Stimulated activated effector memory CD8-positive, alpha-beta T cell treated with anti-CD3 and anti-CD28 coated beads, Interleukin-12 subunit alpha, Interleukin-12 subunit beta, amount 100 ng/mL, for 72 hours (primary cell): ENCODE measurements at places on chromosomes 2 and 18.

DNA sequence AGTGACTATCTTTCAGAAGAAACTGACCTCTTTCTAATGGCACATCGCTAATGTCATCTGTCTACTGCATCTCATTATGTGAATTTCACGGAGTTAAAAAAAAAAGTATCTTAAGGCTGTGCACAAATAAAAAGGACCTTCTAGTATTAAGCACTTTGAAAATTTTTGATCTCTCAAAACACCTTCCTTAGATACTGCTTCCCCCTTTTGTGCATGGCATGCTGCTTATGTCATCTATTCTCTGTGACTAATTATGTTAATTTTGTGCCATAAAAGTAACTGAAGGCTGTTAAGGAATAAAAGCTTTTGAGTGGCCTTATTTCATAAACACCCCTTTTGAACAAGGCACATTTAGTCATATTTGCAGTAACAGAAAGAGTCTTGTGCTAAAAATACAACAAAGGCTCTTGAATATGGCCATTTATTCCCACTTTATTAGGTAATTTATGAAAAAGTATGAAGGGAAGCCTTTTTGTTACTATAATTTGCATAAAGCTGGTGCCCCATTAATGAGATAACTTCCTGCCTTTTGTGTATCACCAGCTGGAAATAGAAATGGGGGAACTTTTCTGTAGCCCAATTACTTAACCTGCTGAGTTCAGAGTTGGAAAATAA is 1412.0 kb upstream of the ZEB2 start:
- no peak for DNase-seq

GRCh38 chr2:54482715-54483114 is 26.6 kb downstream of the SPTBN1 start:
- DNase-seq = no peak

DNA sequence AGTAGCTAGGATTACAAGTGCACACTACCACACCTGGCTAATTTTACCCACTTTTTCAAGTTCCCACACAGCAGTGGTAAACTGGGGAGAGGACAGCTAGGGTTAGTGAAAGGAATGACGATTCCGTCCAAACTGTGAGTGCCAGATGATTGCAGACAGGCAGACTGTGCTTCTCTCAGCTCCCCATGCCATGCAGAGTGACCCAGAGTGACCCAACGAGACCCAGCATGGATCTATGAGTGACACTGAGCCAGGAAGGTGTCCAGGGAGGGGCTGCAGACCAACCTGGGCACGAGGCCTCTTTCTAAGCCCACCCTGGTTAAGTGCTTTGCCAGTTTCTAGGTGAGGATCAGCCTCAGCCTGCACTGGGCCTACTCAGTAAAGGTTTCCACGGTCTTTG is 7.7 kb upstream of the KLF11 start:
- no peak for DNase-seq

GRCh38 chr2:101733257-101733993 is 35.9 kb downstream of the MAP4K4 start:
- DNase-seq = no peak

DNA sequence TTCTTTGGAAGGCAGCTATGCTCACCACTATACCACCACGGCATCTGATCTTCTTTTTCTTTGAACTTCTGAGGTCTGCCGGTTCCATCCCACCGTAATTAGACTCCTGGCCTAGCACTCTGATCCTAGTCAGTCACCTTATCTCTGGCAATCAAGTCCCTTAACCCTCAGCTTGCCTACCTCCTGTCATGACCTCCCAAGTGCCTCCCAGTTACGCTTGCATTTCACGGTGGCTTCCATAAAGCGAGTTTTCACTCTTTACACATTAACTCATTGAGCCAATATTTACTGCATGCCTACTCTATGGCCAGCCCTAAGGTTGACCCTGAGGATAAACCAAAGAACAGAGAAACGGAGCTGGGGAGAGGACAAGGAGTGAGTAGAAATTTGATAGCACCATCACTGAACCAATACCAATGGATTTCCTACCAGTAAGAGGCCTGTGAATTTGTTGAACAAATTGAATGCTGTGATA is 37.8 kb upstream of the TMEM182 start:
- DNase-seq = no peak

- no peak for DNase-seq
Observed at GRCh38 chr2:56107502-56108220, 76.1 kb upstream of the CCDC85A start.

DNA sequence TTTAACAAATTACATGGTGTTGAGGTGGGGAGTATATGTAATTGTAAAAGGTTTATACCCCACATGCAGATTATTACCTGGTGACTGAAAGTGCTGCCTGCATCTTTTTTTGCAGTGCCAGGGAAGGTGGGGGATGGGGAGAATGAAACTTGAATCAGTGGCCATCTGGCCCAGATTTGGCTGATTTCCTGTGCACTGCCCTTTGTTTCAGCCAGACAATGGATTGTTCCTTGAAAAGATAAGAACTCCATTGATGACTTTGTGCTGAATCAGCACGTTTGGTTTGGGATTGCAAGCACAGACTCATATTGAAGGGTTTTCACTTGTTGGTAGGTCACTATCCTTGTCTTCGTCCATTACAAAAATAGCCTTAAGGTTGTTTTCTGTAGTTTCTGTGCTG is 20.9 kb downstream of the GREB1L start:
- no peak for DNase-seq

GRCh38 chr18:568731-569130 is 11.4 kb upstream of the CETN1 start:
- peak; percentile 10 for DNase-seq

GRCh38 chr2:120594856-120595685 is 140.6 kb upstream of the GLI2 start:
- no peak for DNase-seq

- no peak for DNase-seq
Observed at GRCh38 chr2:215535125-215535668, 99.3 kb upstream of the FN1 start.

DNA sequence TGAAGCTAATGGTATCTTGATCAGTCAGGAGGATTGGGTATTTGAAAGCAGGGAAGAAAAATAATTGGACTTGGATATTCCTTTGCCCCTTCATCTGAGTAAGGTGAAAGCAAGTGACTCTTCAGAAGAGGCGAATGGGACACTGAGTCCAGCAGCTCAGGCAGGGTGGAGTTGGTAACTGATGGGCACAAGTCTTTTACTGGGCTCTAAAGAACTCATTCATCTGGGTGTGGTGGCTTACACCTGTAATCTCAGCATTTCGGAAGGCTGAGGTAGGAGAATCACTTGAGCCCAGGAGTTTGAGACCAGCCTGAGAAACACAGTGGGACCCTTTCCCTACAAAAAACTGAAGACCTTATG is 11.2 kb downstream of the CFLAR start:
- peak; percentile 55 for DNase-seq

GRCh38 chr2:70340761-70341476 is 39.1 kb upstream of the FAM136A start:
- DNase-seq = peak; percentile 53

- no peak for DNase-seq
Observed at GRCh38 chr2:235157746-235158482, 206.1 kb downstream of the SH3BP4 start.

DNA sequence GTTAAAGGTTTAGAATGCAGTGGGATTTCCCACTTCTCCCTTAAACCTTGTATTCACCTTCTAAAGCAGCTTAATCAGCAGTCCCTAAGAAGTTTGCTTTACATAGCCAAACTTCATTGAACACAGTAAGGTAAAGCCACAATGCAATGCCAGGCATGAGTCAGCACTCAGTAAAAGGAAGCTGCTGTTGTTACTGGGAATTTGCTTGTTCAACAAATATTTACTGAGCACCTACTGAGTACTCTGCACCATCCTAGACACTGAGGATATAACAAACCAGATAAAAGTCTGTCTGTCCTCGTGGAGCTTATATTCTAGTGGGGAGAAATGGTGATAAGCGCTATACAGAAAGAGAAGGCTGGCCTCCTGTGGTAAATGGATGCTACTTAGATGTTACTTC is 162.7 kb downstream of the PKP4 start:
- no peak for DNase-seq

GRCh38 chr2:224927646-224928173 is 114.6 kb downstream of the DOCK10 start:
- peak; percentile 83 for DNase-seq

DNA sequence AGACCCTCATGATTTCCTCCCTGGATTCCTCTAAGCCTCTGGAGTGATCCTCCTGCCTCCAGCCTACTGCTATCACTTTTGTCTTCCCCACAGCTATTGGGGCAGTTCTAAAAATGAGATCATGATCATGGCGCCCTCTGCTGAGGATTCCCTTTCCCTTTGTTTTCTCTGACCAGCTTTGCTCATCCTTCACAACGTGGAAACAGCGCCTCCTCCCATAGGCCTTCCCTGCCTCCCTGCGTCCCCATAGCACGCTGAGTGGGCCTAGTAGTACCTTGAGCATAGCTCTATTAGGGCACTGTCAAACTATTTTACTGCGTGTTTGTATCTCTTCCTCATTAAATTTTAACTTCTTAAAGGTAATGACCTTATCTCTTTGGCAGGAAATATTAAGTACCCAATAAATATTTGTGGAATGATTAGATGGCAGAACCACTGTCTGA is 207.0 kb upstream of the FANCL start:
- DNase-seq = peak; percentile 53

DNA sequence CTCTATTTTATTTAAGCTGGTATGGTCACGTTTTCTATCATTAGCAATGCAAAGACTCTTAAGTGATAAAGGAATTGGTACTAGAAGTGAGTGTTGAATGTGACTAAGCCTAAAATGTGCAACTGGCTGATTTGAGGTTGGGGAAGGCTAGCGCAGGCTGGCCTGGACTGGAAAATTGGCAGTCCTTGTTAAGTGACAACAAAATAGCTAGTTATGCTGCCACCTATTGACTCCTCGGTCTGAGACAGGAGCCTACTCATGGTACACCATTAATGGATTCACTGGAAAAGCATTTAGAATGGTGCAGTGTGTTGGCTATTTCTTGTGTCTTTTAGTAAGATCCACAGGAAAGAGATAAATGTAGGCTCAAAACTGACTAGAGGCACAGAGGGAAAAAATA is 5.7 kb upstream of the WIPF1 start:
- DNase-seq = no peak

DNA sequence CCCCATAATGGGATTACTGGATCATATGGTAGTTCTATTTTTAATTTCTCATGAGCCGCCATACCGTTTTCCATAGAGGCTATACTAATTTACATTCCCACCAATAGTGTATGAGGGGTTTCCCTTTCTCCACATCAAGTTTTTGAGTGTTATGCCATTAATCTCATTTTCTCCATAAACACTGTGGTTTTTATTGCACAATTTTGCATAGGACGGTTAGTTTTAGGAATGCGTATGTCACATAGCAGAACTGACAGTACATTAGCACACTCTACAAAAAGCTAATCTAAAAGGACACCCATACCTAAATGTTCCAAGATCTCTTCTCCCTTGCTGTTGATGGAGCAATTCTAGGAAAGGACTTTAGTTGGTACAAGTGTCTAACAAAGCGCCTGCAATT is 32.5 kb downstream of the DARS1 start:
- DNase-seq = no peak

DNA sequence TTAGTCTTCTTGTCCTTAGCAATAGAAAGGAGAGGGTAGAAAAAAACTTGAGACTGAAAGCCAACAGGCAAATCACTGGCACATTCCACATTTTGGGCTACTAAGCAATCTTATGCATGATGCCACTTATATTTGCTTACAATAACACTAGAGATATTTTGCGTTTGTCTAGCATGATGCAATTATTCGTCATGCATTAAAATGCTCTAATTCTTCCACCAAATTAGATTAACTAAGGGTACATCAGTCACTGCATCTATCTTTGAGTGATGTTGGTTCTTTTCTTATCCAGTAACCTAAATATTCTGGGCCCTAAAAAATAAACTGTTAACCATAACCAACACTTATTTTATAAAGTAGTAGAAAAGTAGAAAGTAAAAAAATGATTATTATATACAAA is 1311.7 kb upstream of the CDH2 start:
- no peak for DNase-seq

GRCh38 chr18:56977309-56977708 is 169.6 kb upstream of the BOD1L2 start:
- DNase-seq = no peak
